ENCODE measurements at places on chromosomes 1 and 21.

DNA sequence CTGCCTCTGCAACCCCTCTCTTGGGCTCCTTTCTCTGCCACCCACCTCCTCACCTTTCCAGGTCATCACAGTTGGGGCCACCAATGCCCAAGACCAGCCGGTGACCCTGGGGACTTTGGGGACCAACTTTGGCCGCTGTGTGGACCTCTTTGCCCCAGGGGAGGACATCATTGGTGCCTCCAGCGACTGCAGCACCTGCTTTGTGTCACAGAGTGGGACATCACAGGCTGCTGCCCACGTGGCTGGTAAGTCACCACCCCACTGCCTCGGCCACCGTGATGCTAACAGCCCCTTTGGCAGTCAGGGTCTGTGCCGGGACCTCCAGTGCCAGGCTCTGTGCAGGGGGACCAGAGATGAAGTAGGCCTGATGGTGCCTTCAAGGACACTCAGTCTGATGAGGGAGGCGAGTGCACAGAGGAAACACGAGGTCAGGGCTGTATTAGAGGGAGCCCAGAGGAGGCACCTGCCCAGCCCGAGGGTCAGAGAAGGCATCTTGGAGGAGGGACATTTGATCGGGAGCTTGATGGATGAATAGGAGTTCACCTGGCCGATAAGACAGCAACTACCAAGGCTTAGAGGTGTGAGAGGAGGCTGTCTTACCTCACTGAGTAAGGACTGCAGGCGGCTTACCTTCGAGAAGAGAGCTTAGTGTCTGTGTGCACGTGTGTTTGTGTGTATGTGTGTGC, 18.1 kb downstream of the PCSK9 start:
- DNase-seq = no peak

DNA sequence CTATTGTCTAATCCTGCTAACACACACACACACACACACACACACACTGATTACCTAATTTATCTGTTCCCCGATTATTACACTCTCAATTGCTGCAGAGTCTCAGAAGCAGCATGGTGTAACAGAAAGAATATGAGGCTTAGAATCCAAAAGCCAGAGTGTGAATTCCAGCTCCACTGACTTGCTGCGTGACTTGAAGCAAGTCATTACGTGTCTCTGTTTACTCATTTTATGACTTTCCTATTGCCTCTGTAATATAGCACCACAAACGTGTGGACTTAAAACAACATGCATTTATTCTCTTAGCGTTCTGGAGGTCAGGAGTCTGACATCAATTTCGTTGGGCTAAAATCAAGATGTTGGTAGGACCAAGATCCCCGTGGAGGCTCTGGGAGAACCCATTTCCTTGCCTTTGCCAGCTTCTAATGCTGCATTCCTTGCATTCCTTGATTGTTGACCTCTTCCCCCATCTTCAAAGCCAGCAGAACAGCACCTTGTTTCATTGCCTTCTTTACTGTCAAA, 55.9 kb upstream of the ATP5PO start:
- DNase-seq = peak; percentile 76

- DNase-seq = no peak
These were observed 150.5 kb downstream of the PCBP3 start for GRCh38 chr21:45794027-45794426.

GRCh38 chr1:109750920-109751319, 10.1 kb upstream of the GSTM3 start:
- DNase-seq = no peak

- DNase-seq = no peak
These were observed 154.2 kb upstream of the L1TD1 start for GRCh38 chr1:62040450-62040849.

DNA sequence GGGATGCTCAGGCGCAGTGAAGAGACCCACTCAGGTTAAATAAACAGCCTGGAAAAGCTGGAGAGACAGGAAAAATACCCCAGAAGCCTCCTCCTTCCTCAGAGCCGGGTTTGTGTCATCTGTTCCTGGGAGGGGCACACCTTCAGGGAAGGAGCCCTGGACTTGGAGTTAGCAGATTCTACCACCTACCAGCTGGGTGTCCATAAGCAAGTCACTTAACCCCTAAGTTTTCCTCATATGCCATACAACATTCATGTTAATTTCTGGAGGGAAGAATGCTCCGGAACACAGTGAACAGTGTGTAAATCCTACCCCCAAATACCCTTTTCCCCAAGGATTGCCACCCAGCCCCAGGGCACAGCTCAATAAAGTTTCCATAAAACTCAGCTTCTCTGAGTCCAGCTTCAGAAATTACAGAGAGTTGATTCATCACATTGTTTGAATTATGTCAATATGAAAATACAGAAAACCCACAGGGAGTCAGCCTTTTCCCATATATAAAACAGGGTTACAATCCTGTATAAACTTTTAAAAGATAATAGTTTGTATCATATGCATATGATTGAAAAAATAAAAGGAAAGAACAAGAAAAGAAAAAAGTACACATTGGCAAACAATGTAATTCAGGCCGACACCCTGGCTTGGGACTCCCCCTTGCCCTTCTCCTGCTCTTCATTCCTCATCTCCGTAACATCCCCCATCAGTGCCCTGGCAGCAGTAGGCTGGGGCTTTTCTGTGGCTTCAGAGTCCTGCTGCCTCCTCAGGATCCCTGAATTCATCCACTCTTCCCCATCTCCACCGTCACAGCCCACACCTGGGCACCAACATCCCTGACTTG, 291.8 kb upstream of the USP24 start:
- DNase-seq = peak; percentile 53
